Mucosa of gallbladder (tissue), 1 donor: ENCODE measurements at places on chromosomes 3 and 15.

DNA sequence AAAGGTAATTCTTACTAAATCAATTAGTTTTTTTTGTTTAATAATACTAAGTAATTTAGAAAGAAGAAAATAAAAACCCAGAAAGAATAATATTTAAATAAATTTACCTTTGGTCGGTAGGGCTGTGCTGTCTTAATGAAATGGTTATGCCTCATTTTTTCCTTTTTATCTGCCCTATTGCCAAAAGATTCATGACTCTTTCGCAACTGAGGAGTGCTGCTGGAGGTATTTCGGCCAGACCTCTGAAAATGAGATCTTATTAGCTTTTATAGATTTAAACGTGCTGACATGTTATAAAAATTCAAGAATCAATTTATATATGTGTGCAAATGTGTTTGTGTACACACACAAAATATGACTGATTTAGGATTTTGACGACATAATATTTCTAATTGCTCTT, 67.1 kb upstream of the USP50 start:
- no peak for DNase-seq

DNA sequence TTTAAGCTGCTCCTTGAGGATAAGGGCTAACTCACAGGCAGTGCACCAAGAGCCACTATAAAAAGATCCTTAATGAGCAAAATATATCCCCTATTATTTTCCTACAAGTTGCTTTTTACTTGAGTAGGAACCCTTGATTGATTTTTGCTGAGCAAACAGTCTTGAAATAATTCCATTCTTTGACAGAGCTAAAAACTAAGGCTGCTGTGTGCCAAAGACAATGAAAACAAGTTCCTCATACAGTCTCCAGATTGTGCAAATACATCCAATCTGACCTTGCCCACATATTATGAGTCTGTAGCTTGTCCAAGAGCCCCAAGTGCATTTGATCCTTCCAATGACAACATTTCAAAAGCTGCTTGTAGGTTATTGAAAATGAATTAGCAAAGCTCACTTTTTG, 15.0 kb downstream of the PRKAR2A start:
- DNase-seq, result no peak

DNA sequence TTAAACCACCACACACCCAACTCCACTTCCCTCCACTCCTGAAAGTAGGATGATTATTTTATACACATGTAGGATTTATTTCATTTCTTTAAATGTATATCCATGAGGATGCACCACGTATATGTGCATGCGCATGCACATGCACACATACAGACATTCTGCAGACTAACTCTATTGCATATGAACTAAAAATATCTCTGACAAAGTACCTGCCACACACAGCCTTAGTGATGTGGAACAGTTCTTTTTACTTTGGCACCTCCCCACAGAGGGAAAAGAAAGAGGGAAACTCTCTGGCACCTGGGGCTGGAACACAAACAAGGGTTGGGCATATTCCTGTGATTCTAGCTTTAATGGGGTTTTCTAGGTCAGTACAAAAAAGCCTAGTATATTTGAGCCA, 138.2 kb downstream of the CLASP2 start:
- DNase-seq, result no peak

DNA sequence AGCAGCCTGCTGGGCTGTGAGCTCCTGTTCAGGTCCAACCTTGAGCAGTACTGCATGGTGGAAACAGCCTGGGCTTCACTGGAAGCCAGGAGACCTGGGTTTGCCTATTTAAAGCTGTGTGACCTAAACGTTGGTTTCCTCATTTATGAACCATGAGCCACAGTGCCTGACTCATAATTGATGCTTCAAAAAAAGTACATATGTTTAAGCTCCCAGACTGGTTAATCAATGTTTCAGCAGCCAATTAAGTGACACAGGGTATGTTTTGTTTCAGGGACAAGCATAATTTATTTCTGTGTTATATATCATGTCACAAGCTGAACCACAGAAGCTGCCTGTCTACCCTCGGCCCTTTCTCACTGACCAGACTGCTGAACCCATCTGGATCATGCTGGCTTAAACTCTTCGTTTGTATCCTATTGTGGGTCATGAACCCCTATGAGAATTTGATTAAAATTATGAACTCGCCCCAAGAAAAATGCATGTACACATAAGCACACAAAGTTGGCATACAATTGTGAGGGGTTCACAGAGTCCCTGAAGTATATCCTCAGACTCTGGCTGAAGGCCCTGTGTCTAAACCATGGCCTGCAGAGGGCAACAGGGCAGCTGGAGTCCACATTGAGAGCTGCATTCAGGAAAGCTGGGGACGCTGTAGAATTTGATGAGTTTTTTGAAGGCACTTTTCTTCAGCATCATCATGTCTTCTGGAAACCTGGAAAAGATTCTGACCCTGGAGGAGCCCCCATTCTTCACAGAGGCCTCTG, 23.7 kb downstream of the HDC start:
- DNase-seq, result no peak

GRCh38 chr3:131995891-131996290, 38.9 kb downstream of the CPNE4 start:
- DNase-seq, result no peak

- DNase-seq, result no peak
Measured at GRCh38 chr15:83533410-83533962, 86.3 kb downstream of the SH3GL3 start.

DNA sequence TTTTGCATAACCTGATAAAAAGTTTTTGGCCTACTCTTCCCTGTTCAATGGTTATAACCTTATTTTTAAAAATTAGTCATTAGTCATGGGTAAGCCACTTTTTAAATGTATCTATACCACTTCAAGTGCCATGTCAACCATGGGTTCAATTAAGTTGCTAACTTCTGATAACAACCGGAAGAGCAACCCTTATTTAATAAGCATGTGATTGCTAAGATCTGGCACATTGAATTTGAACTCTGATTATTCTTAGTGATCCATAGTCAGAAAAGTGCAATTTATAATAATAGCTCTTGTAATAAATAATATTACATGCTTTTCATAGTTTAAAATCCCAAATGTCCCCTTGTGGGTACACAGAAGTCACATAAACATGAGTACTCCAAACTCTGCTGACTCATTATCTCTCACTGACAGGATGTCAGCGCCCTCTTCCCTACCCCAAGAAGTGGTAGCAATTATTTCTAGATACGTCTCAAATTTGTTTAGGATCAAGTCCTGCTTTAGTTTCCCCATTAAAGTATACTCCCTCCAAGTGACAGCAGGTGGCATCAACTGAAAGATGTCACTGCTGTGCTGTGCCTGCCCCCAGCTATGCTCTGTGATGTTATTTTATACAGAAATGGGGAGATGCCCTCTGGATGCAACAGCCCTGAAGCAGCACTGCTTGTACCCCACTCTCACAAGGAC, 18.6 kb downstream of the SAMD7 start:
- no peak for DNase-seq

DNA sequence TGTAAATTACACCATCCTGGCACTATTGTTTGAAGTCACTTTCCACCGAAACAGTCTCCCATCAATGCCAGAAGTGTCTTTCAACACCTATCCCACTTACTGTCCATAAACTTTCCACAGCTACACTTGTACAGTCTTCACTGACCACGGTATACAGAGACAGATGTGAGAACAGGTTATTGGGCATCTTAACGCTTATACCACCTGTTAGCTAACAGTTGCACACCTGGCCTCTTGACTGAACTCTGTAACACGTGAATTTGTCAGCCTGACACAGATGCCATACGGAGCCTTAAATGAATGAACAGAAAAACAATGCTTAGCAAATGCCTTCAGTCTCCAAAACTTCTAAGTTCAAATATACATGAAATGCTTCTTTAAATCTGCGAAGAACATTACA, 440.5 kb downstream of the SHQ1 start:
- no peak for DNase-seq

DNA sequence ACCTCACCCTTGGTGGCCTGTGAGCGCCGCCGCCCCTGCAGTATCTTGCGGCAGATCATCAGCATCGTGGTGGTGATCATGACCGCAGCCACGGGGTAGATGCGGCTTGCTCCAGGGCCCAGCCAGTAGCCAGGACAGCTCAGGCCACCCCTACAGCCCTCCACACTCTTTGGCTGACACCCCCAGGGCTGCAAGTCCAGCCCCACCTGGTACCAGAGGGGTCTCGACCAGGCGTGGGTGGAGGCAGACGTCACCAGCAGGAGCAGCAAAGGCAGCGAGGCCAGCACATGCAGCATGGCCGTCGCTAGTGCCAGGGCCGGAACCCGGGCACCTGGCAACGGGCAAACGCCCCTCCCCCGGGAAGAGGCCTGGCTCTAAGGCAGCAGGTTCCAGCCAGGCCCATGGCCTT, at the start of gene TMEM89:
TMEM89 (minus strand) TSS at position 309 of the 409 bp plus-strand sequence; CDS start at position 296, 13 bp downstream.
- DNase-seq, result no peak

DNA sequence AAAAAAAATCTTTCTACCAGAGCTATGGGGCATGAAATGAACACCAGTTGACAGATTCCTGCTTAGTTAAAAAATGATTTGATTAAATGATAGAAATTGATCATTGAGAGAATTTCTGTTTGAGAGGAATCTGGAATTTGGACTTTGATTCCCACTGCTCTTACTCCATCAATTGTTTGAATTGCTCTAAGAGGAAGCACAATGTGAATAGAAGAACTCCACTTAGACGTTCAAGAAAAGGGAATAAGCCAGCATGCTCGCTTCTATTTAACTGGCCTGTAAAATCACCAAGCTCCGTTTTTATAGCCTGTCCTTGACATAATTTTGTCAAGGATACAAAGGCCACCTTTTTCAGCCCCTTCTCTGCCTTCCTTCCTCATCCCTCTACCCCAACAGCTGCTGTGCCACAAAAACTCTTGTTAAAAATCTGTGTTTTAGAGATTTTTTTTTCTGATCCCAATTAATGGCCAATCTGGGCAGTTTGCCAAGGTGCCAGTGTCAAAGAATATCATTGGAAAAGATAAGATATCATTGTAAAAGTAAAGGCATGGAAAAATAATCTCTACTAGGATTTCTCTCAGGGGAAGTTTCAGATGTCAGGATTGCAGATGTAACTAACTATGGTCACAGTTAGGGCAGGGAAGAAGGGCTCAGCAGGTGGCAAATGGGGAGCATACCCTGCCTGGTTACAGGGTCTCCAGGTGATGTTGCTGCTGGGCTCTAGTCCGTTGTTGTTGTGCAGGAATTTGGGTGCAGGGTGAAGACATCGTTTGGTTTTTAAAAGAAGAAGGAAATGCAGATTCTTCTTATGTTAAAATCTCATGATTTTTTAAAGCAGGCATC, 301.8 kb upstream of the PDZRN3 start:
- peak; percentile 16 for DNase-seq

GRCh38 chr15:92724144-92724543, 68.6 kb upstream of the FAM174B start:
- DNase-seq, result no peak

- no peak for DNase-seq
Measured at GRCh38 chr3:148079370-148079769, 618.3 kb upstream of the AGTR1 start.

DNA sequence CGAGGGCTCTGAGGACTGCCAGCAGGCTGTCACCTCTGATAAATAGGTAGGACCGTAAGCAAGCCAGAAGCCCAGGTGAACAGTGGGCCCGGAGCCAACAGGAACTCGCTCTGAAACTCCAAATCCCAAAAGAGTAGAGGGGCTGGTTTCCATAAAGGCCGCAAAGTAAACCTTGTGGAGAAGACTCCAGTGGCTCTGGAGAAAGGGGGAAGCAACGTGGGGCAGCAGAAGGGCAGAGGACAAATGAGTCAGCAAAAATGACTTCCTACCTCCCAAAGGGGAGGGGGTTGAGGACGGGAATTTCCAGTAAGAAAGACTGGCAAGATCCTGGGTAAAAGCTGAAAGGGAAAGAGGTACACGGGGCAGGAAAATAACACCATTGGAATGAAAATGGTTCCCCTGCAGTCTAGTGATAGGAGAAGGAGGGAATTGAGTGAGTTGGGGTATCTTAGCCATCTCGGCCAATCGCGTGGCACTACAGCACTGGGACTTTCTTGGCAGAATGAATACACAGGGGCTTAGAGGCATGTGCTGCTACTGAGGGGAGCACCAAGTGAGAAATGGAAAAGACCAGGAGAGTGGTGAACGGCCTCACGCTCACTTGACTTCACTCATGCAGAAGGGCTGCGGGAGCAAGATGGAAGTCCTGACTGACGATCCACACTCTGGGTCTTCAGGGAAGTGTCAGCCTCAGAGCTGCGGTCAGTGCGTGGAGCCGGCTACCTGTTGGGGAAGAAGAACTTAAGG, 33.2 kb downstream of the BMF start:
- no peak for DNase-seq

DNA sequence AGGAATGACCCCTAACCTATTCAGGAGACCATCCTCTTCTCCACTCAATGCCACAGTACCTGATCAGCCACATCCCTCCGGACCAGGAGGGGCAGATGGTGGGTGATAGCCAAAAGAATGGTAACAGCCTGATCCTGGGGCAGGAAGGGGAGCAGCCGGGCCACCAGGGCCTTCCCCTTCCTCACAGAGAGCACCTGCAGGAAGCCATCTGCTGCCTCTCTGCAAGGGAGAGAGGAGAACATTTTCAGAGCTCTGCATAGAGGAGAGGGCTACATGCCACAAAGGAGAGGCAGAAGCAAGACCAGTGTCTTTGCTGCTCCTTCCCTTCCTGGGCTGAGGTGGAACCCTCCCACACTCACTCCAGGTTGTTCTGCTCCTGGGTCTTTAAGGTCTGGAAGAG, 5.5 kb upstream of the SPG11 start:
- no peak for DNase-seq

DNA sequence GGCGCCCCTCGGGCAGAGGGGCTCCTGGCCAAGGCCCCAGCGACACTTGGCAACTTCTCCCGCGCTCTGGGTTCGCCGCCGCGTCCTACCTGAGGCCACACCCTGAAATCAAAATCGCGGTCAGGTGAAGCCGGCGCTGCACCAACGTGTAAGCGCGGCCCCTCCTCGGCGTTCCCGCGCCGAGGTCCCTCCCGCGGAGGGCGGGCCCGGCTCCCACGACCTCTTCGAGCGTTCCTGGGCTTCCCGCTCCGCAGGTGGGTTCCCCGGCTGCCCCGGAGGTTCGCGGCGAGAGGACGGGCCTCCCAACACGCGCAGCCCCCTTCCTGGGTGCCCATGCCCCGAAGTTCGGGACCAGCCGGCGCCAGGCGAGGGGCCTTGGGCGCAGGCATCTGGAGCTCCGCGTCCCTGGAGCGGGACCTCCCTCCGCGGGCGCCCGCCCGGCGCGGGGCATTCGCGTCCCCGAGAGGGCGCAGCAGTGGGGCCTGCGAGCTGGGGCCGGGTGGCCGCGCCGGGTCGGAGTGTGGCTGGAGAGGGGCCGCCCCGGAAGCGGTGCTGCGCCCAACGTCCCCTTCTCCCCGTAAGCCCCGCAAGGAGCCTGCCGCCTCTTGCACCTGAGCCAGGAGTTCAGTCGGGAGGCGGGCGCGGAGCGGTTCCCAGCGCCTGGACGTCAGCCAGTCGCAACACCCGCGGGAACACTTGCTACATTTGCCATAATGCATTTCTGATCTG, 13.7 kb downstream of the PAK6 start:
- no peak for DNase-seq

DNA sequence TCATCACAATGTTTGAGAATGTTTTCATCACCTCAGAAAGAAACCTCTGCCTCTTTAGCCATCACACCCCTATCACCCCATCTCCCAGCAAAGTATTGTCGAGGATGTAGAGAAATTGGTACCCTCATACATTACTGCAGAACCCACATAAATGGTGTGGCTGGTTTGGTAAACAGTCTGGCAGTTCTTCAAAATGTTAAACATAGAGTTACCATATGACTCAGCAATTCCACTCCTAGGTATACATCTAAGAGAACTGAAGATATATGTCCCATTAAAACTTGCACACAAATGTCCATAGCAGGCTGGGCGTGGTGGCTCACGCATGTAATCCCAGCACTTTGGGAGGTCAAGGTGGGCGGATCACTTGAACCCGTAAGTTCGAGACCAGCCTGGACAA, 8.7 kb upstream of the ETFA start:
- no peak for DNase-seq

- no peak for DNase-seq
Measured at GRCh38 chr3:187112934-187113793, 26.1 kb downstream of the RPL39L start.
